Naive thymus-derived CD8-positive, alpha-beta T cell (primary cell): ENCODE measurements at places on chromosomes 7 and 10.

DNA sequence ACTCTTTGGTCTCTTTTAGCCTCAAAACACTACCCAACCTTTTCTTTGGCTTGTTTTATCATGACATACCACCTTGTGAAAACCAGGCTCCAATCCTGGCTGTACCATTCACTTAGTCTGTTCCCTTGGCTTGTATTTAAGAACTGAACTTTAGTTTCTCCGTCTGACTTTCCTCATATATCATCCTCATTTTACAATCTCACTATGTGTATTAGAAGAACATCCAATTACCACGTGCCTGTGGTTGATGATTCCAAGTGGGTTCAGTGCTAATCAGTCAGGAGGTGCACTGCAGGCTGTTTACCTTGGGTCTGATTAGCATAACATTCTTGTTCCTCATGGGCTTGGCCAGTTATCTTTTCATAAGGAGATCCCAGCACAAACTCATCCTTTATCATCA lies 144.8 kb upstream of the KLF14 start:
- no peak for DNase-seq

DNA sequence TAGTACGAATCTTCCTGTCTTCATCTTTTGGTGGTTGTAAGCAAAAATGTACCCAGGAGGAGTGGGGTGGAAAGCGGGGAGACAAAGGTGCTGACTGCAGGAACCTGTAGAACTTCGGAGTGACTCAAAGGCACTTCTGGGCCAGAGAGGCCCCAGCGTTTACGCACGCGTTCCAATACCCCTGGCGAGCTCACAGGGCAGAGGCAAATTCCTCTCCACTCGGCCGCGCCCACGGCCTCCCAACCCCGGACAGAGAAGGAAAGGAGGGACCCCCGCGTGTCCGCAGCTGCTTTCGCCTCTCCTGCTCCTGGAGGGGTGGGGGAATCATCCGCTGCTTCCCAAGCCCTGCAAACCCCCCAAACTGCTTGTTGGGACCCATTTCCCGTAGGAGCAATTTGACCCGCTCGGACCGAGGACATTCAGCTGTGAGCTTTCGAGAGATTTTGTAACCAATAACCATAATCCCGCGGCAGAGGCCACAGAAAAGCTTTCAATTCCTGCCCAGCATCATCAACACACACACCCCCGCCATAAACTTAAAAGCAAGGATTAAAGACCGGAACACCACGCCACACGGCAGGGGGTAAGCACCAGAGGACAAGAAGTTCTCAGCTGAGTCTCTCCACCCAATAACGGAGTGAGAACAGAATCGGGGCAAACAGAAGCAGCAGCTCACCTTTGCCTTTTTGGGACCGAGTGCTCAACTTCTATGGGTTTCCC lies 2.3 kb downstream of the IGF2BP3 start:
- DNase-seq, result peak; percentile 30

GRCh38 chr7:81484261-81484660 lies 285.6 kb downstream of the HGF start:
- DNase-seq, result no peak

DNA sequence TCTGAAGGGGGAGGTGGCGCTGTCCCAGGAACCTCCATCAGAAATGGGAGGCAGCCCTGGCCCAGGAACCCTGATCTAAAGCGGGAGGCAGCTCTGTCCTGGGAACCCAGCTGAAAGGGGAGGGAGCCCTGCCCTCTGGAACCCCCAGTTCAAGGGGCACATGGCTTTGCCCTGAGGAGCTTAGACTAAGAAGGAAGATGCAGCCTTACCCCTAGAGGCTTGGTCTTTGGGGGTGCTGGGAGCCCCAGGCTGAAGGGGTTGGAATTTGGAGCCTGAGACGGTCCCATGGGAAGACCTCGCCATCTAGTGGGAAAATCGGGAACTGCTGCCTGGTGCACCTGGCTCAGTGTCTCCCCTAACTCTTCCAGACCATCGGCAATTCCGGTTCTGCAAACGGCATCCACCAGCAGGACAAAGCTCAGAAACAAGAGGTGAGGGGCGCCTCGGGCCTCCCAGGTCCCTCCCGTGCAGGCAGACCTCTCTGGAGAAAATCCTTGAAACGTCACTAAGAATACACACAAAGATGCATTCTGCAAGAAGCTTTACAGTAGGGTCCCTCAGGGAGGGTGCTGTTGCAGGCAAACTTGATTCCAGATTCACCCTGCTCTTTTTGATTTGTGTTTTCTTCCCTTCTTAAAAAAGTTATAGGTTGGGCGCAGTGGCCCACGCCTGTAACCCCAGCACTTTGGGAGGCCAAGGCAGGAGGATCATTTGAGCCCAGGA lies 52.4 kb upstream of the GTF2IRD1 start:
- DNase-seq, result peak; percentile 59

DNA sequence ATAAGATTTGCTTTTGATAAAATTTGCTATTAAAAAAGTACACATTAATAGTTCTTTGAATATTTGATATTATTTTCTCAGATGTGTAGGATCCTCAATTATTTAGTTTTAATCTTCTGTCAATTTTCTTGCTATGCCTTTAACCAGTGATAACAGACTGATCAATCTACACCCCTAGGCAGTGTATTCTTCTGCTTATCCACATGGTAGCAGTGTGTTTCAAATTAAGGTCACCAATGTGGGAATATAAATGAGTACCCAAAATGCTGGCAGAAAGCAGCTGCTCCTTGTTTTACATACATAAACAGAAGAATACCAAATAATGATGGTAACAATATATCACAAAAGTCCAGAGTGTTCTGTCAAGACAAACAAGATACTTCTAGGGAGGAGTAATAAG lies 87.0 kb downstream of the SKAP2 start:
- no peak for DNase-seq

DNA sequence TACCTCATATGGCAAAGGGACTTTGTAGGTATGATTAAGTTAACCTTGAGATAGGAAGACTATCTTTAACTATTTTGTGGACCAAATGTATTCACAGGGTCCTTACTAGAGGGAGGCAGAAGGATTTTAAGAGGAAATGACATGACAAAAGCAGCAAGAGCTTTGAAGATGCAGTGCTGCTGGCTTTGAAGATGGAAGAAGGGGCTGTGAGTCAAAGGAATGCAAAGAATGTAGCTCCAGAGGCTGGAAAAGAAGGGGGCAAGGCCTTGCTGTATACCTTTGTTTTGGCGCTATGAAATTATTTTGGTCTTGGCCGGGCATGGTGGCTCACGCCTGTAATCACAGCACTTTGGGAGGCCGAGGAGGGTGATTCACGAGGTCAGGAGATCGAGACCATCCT lies 3.2 kb upstream of the NRBF2 start:
- no peak for DNase-seq

GRCh38 chr10:86855513-86855912 lies 99.1 kb downstream of the BMPR1A start:
- DNase-seq, result no peak

- no peak for DNase-seq
Measured at GRCh38 chr7:42843205-42843800, 68.6 kb downstream of the C7orf25 start.

GRCh38 chr7:106779877-106780276 lies 85.2 kb upstream of the PIK3CG start:
- DNase-seq, result no peak

DNA sequence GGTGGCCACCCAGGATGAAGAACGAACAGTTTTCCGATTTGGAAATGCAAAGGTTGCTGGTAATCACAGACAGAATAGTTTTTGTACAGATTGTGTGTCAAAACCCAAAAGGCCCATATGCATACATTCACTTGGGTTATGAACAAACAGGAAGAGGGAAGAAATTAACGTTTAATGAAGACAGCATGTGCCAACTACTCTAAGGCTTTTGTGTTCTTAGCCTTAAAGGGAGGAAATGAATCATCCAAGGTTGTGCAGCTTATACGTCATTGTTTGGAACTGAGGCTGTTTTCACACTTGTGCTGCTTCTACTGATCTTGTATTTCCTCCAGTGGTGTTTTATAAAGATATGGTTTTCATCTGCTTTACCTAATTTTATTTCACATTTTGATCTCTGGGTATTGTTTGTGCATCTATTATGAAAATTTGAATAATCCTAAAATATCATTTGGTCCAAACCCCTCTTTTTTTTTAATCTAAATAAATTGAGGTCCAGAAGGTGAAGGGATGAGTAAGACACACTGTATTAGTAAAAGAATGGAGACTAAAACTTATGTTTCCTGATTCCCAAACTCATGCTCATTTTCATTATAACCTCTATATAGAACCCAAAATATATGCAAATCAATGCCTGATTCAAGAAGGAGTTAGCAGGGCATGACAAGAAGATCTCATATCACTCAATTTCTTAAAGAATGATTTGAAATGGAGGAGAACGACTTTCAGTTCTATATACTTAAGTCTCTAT lies 373.1 kb downstream of the THSD7A start:
- no peak for DNase-seq

DNA sequence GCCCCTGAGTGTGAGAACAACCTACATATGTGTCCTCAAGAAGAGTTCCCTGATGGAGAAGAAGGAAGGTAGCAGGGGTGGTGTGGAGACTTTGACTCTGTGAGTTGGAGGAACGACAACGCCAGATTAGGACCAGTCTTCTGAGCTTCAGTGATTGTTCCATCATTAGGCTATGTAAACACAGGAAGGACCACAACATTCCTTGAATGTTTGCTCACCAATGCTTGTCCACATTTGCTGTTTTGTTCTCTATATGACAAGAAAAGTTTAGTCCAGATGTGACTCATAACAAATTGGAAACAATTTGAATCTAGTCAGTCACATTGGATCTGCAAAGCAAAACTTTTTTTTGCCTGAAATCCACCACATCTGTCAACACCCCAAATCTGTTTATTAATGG lies 62.7 kb downstream of the ENTPD1 start:
- DNase-seq, result no peak

GRCh38 chr10:75424571-75424970 lies 6.9 kb upstream of the LRMDA start:
- DNase-seq, result no peak

DNA sequence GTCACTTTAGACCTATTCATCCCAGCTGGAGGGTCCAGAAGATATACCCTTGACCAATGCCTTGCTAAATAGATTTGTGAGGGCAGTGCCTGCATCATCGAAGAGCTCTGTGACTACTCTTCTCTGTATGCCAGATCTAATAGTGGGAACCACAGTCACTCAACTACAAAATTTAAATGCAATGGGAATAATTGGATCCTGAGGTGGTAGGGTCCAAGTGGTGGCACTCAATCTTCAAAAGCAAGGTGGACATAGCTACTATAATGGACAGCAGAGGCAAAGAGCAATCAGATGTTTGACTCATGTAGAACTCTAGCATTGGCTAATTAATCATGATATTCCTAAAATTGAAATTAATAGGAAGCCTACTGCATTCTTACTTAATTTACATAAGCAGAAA lies 554.3 kb upstream of the GRM3 start:
- DNase-seq, result no peak
